ENCODE measurements at places on chromosomes 7 and 10.
A peak's percentile ranks its signal among the peaks of the same experiment; 100 is the strongest.

DNA sequence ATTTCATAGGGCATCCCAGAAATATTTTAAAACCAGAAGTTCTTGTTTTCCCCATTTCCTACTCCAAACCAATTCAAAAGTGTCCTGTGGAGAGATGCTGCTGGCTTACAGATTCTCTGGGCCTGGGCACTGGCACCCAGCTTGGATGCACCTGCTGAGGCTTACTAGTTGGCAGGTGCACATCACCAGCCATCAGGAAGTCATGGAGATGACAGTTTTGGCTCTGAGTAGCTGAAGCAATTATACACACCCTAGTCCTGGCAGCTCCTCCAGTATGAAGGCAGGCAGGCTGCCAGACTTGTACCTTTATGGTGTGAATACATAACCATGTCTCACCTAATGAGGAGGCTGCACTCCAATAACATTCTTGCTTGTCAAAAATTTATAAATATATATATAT lies 276.6 kb upstream of the GHITM start:
- no peak for DNase-seq

GRCh38 chr10:129894698-129895097 lies 69.4 kb downstream of the EBF3 start:
- DNase-seq, result no peak

GRCh38 chr10:14063531-14064285 lies 267.0 kb downstream of the FRMD4A start:
- no peak for DNase-seq

- DNase-seq, result no peak
These were observed 239.7 kb upstream of the INHBA start for GRCh38 chr7:41942468-41943093.

DNA sequence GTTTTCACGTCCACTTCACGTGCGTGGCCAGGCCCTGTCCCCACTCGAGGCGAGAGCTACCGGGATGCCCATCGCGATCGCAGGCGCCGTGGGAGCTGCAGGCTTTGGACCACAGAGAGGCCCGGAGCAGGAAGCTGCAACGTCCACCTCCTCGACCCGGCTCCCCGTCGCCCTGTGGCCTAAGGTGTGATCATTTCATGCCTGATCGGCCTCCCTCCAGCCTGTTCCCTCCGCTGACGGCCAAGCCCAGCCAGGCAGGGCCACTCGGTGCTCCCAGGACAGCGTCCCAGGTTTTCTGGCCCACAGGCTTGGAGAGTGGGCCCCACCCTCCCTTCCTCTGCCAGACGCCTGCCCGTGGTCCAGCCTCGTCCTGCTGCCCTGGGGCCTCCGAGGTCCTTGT lies 19.6 kb downstream of the KNDC1 start:
- no peak for DNase-seq

DNA sequence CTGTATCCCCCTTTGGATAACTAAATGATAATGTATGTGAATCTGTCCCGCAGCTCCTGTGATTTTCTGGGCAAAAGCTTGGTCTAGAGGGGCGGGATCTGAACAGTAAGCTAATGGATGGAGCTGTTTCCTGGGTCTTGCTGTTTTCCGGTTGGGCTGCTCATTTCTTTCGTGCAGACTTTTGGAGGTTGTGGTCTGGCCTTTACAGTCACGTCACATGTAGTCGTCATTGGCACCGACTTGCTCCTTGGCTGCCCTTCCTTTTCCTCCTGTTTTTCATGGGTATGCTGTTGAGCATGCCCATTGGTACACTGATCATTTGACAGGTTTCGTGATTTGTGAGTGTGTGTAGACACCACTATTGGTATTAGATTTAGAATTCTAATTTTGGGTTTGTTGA lies 2.0 kb downstream of the FBH1 start:
- no peak for DNase-seq

DNA sequence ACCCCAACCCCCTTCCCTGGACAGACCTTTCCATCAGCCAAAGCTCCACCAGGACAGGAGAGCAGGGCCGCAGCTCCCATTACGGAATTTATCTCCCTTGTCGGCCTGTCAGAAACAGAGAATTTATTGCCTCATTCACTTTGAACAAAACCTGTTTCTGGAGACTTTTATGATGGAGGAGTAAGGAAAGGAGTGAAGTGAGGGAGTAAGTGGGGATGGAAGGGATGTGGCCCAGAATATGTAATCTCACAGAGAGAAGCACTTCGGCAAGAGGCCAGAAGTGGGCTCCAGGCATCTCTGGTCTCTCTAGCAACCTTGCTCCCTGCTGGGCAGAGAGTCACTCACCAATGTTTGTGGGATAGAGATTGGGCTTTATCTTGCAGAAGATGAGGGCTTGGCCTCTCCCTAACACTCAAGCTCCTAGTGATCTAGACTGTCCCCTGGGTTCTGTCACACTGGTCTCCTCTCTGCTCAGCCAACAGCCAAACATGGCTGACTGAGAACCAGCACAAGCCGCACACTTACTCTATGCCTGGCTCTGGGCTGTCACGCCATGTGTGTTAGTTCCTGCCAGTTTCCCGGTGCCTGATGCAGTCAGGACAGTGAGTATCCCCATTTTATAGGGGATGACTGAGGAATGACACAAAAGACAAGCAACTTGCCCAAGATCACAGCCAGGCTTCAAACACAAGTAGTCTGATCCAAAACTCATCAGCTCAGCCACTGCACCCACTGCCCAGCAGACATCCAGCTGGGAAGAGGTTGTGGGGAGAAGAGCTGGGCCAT lies 149.4 kb upstream of the ZMIZ1 start:
- no peak for DNase-seq

DNA sequence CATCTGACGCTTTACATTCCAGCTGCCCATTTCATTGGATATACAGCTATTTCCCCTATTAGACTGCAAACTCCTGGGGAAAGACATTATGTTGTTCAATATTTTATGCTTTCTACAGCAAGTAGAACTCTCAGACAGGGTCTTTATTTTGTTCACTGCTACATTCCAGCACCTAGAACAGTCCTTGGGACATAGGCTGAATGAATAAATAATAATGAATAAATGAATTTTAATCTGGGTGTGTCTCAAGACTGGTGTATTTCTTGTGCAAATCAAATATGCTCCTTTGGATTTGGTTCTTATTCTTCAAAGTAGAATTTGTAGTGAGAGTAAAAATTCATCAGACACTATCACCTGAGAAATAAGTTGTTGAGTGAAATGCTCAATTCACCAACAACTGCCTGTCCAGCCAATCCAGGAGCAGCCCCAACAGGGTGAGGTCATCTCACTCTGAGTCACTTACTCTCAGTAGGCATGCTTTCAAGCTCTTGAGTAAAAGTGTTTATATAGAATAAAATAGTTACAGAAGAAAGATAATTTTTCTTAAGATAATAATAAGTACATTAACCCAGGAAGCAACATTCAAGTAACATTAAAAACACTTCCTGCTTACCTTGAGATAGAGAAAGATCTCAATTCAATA lies 287.5 kb upstream of the NPVF start:
- no peak for DNase-seq

GRCh38 chr10:33401300-33401699 lies 66.8 kb upstream of the NRP1 start:
- DNase-seq, result no peak

GRCh38 chr10:73218431-73219191 lies 28.4 kb downstream of the DNAJC9 start:
- DNase-seq, result no peak

GRCh38 chr7:135855846-135856245 lies 107.2 kb upstream of the FAM180A start:
- no peak for DNase-seq

DNA sequence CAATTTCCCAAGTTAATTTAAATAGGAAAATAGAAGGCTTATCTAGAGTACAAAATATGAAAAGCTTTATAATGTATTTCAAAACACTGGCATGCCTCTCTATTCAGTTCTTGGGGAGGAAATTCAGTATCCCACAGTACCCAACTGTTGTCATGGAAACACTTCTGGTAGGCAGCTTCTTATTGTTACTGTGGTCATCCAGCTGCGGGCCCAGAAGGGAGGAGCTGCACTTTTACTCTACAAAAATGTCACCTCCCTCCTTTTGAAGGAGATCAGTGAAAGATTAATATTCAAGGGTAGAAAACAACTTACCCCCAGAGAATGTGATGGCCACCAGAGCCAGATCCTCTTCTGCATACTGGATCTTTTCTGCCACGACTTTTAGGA lies 202.8 kb downstream of the RAPGEF5 start:
- no peak for DNase-seq

GRCh38 chr7:90178679-90179278 lies 24.5 kb downstream of the STEAP1 start:
- DNase-seq, result no peak

- DNase-seq, result no peak
These were observed 266.9 kb upstream of the KLF14 start for GRCh38 chr7:131000873-131001272.

DNA sequence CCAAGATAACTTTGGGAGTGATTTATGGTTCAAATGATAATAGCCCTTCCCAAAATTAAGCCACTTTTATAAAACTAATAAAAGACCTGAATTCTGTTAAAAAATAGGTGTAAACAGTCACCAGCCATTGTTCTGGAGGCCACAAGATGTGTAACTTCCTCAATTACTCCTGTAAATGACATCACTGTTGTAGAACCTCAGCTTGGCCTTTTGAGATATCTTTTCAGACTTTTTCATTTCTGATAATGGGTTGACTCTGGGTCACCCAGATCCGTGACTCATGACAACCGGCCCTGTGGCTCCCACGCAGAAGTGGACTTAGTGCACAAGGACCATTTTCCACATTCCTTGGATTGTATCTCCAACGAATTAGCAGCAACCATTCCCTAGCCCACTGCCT lies 106.6 kb downstream of the DKK1 start:
- no peak for DNase-seq

DNA sequence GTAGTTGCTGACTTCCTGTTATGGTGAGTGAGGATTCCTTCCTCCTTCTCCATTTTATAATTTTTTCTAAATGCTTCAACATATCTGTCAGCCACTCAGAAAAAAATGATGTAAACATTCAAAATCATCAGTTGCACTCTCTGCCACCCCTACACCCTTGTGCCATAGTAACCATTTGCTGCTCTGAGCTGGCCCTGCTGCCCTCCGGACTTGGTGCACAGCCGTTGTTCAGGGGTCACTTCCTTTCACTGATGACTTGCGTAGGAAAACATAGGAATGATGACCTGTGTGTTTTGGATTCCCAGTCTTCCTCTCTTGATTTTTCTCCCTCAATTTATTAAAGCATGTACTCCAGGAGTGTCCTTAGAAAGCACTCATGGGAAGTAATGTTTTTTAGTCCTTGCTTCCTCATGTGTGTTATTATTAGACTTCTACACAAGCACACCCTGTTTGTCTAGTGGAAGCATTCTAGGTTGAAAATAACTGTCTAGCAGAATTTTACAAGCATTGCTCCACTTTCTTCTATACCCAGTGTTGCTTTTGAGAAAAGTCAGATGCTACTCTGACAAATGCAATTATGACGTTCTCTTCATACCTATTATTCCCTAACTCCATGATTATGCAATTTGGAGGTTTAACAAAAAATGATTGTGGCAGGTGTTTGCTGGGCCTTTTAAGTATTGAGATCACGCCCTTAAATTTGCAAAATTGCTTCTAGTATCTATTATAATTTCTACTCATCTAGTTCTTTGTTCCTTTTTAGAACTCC lies 62.6 kb upstream of the MTPN start:
- DNase-seq, result no peak

DNA sequence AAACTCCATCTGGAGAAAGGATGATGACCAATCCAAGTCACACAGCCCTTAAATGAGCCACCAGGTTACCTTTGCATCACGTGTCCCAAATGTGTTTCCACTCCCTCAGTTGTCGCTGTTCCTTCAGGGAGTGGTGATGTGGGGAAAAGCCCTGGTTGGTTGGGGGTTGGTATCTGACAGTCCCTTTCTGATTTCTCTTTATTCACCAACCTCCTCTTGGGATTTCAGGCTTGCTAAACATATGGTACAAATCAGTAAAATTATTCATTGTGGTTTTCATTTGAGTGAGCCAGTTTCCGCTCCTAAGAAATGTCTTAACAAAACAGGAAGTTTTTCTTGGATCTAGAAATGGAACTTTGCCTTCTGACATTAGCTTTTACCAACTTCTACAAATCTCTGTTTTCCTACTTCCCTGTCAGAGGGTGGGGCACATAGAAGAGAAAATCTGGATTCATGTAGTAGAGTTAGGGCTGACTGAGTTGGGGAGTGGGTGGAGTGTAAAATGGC lies 40.0 kb upstream of the KMT2E start:
- DNase-seq, result peak; percentile 4

- DNase-seq, result no peak
These were observed 89.6 kb downstream of the PODXL start for GRCh38 chr7:131466735-131467365.
